Activated T-helper 1 cell treated with anti-CD3 and anti-CD28 coated beads, Interleukin-12 subunit alpha, Interleukin-12 subunit beta, Interleukin-2, Interleukin-4 antibody, amounts not matched to agents 30 ng/mL and 10 ng/mL and 1 ng/mL, durations not matched to agents 14 hours and 24 hours and 36 hours (primary cell): ENCODE measurements at places on chromosomes 2 and 18. TPM values are rescaled to one million over a fixed set of nuclear protein-coding genes. Genes with fewer than 3 reads are reported as not detected.

BMP10 gene
- not detected in 2 replicates for total RNA-seq

POTEF gene
- not detected in 2 replicates for total RNA-seq

HOXD4 gene
- total RNA-seq, result not detected in 2 replicates

PDK1 gene
- 27.6 and 35.8 TPM in 2 replicates for total RNA-seq

C18orf54 gene
- 10.4 and 10.7 TPM in 2 replicates for total RNA-seq

GALNT13 gene
- total RNA-seq, result not detected in 2 replicates

CNDP1 gene
- total RNA-seq, result not detected in 2 replicates

ERMN gene
- total RNA-seq, result 2.1 and 2.4 TPM in 2 replicates

RFTN2 gene
- not detected in 2 replicates for total RNA-seq

ONECUT2 gene
- total RNA-seq, result under 0.01 TPM in 1 of 2 replicates, not detected in the other

DQX1 gene
- 0.65 and 0.86 TPM in 2 replicates for total RNA-seq

ACVR1C gene
- total RNA-seq, result 0.59 and 1.1 TPM in 2 replicates

SERPINB3 gene
- total RNA-seq, result not detected in 2 replicates

ALPG gene
- total RNA-seq, result not detected in 2 replicates
